Cerebellar nuclear complex (tissue), 1 donor: ENCODE measurements at places on chromosomes 3 and 15.

DNA sequence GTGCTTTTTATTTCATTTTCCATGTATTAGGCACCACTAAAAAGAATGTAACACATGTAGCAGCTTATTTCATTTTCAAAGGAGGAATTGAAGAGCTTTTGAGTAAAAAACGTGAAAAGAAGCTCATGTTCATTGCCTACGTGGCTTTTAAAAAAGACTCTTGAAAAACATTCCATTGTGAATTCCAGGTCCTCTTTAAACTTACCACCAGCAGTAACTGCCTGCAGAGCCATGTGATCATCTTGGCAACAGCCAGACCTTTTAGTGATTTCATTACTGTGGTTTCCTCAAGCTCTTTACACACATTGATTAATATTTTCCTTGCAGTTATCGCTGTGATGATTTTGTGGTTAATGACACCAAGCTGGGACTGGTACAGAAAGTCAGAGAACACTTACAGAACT is 43.8 kb upstream of the FBXL22 start:
- no peak for DNase-seq

DNA sequence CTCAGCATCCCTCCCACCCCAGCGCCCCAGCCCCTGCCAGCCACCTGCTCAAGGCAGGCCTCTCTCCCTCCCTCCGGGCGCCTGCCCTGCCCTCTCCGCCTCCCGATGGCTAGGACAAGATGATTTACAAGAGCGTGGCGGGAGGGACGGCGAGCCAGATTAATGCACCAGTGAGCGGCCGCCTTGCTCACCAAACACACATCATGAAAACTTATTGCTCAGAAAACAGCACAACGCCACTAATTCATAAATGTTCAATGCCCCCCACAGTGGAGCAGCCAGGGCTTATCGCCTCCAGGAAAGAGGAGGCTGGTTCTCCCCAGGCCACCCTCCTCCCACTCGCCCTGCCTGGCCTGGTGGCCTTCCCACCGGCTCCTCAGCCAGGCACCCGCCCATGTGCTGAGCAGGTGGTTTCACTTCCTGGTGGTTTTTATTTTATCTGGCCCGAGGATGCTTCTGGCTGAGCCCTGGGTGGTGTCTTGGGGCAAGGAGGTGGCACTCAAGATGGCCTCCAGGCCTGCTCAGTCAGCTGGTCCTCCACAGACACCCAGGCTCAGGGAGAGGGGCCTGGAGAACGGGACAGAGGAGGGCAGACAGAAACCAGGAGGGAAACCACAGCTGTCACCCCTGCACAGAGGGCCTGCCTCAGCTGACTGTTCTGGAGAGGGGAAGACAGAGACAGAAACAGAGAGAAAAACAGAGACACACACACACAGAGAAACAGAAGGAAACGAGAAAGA is 284.9 kb downstream of the UACA start:
- no peak for DNase-seq

- no peak for DNase-seq
Measured at GRCh38 chr3:11820531-11821041, 26.1 kb downstream of the TAMM41 start.

- no peak for DNase-seq
Measured at GRCh38 chr3:165854696-165855095, 17.5 kb upstream of the BCHE start.

- DNase-seq, result no peak
Measured at GRCh38 chr3:194255252-194256039, 95.7 kb downstream of the CPN2 start.

GRCh38 chr3:61460636-61461035 is 100.7 kb upstream of the PTPRG start:
- no peak for DNase-seq

- DNase-seq, result no peak
Measured at GRCh38 chr3:139105154-139105702, 60.5 kb upstream of the PRR23C start.

DNA sequence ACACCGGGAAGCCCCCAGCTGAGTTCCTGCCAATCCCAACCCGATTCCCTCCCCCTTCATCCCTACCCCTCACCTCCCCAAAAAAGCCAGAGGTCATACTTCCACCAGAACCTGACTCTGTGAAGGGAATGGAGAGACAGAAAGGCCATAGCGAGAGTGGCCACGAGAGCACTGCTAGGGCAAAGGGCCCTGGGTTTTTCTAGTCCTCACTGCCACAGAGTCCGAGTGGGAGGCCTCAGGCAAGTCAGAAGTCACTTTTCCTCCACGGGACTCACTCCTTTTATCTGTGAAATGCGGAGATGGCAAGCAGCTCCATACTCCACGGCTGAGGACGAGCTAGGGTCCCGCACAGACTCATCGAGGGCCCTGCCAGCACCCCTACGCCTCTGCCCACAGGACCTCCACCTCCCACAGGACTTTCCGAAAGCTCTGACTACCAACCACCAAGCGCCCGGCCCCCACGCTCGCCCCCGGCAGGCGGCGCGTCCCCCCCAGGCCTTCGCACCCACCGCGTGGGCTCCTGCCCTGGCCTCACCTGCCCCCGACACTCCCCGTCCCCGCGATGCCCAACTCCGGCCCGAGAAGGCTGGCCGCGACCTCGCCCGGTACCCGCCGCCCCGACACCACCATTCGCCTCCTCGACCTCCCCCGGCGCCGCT is 792 bp downstream of the ATP13A3 start:
- DNase-seq, result no peak

GRCh38 chr3:169607949-169608348 is 55.6 kb downstream of the MECOM start:
- DNase-seq, result no peak

DNA sequence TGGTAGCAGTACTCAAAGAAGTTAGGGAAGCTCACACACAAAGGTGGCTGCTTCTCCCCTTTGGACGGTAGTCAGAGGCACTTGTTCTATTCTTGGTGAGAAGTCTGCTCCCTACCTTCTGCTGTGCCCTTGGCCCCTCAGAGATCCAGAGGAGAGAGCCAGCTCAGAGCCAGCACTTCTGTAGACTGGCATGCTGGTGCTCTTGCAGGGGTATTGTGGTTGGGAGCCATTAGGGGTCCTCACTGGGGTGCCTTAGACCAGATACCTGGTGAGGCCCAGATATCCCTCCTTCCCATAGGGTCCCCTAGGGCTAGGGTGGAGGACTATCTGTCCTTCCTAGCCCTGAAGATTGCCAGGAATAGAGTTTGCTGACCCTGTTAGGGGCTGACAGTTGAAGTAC is 140.6 kb downstream of the EEFSEC start:
- DNase-seq, result no peak

DNA sequence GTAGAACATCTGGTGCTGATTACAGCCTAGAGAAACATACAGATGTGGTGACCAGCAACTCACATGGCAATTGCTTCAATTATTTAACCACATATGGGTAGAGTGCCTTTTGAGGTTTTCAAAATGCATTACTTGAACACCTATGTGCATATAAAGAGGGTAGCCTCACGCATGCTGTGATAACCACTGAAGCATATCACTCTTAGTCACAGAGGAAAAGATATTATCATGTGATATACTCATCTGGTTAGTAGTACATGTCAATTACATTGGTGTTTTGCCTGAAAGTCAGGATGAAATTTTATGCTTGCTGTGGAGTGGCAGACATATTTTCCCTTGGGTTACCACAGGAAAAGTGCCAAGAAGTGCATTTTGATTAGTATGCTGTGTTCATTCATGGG is 459.3 kb upstream of the AGTR1 start:
- DNase-seq, result no peak

- DNase-seq, result no peak
Measured at GRCh38 chr3:27451251-27451650, 32.9 kb downstream of the SLC4A7 start.

DNA sequence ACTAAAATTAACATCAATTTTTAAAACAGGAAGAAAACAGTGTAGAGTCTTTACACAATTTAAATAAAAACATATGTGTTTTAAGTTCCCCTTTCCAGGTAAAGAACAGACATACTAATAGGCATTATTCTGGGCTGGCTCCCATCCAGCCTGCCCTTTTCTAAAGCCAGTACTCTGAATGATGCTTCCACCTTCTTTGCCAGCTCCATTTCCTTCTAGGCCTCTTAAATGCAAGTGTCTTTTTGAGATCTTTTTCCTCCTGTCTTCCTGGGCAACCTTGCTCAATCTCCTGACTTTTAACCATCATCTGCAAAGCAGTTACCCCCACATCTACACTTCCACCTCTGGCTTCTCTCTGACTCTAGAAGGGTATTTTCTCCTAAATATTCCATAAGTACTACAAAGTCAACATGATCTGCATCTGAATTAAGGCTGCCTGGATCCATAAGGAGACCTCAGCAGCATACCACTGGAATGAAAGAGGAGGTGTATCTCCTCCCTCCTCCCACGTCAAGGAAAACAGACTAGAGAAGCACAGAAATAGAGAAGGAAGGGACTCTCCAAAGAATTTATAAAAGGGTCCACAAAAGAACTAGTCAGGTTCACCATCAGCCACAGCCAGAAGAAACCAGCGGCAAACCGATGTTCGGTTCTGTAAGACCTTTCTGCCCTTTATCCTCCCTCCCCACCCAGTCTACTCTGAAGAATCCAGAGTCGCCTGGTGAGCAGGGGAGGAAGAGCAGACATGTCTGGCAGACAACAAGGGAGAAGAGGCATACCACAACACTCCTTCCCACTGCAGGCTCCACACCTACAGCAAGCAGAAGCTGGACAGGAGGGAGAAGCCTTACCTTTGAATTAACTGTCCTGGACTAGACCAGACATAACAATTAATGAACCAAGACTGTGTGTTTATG is 47.1 kb downstream of the GOLIM4 start:
- no peak for DNase-seq

GRCh38 chr3:111810909-111811308 is 48.2 kb upstream of the PHLDB2 start:
- no peak for DNase-seq

DNA sequence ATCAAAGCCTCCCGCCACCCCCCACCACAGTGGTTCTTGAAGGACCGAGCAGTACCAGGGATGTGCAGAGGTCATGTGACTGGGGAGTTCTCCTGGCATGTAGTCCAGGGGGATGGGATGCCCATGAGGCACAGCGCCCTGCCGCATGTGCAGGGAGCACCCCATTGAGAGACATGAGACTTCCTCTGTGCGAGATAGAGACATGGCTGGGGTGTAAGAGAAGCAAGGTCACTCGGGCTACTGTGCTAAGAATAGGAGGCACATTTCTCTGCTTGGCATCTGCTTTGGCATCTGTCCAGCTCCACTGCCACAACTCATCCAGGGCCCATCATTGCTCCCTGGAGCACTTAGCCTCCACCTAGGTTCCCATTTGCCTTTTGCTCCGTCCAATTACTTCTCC is 2.4 kb upstream of the CYP1A1 start:
- DNase-seq, result no peak

- no peak for DNase-seq
Measured at GRCh38 chr15:100847194-100847593, 32.4 kb upstream of the ALDH1A3 start.

GRCh38 chr3:197224034-197224444 is 74.4 kb downstream of the DLG1 start:
- DNase-seq, result no peak

GRCh38 chr3:182136008-182136910 is 424.5 kb downstream of the SOX2 start:
- DNase-seq, result no peak

GRCh38 chr3:196740481-196741248 is 1.0 kb downstream of the PAK2 start:
- DNase-seq, result no peak

DNA sequence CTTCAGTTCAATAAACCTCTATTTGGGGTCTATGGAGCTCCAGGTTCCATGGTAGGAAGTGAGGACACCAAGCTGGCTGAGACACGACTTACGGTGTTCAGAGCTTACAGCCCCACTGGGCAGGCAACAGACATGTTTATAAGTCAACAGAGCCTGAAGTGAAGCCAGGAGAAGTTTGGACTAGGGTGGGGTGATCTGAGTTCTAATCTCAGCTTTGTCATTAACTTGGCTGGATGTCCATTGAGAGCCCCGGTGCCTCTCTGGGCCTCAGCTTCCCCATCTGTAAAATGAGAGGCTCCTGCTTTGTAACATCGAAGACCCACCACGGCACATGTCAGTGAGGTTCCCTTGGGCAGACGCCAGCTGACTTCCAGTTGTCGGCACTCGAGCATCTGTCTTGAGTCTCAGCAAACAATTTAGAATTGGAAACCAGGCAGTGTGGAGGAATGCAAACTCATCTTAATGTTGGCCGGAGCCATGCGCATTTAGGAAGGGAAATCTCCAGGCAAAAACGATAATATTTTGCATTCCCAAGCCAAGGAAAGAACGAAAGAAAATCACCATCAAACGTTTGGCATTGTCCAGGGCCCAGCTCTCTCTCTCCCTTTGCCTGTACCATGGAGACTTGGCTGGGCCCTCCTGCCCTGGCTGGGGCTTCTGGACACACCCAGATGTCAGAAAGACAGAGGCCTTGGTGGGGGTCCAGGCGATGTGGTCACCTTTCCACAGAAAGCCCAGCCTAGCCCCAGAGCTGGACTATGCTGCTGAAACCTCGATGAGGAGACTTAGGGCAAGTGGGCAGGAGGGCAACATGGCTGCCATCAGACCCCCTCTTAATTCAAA is 18.4 kb downstream of the ITGA11 start:
- no peak for DNase-seq

DNA sequence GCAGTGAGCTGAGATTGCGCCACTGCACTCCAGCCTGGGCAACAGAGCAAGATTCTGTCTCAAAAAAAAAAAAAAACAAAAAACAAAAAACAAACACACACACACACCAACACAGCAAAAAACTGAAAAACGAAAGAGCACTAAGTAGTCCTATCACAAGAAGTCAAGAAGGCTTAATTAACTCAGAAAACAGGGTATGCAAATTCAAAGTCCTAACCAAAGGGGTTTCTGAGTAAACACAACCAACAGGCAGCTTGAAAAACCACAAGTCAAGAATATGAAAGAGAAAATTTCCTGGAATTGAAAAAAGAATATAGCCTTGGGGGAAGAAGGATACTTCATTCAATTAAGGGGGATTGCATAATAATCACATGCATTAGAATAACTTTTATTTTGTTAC is 37.7 kb upstream of the PARP14 start:
- DNase-seq, result no peak

DNA sequence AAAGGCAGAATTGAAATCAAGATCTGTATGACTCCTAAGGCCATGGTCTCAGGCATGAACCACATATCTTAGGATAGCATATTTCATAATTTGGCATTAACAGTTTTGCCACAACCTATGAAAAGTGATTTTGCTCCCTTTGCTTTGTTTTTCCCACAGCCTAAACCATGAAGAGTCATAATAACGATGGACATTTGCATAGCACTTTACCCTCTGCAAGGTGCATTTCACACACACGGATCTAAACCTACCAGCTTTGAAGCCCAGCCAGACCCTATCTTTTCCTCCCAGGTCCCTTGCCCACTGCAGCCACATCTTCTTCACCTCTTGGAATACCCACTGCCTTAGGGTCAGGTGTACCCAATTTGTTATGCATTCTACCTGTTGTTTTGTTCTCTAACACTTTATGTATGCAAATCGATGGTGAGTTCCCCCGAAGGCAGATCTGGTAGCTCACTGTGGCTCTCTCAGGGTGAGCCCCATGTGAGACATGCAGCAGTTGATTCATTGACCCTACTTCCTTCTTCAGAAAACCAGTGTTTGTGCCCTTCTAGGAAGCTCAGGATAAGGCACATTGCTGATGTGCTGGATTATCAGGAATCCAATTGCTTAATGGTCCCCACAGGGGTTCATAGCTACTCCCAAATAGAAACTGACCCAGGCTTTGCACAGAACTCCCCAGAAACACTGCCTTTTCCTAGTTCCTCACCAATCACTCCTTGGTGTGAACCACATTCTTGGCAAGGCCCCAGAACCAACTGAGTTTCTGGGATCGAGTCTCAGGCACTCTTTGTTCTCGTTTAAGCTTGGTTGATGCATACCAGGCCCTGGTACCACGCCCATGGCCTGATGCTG is 8.7 kb downstream of the ARHGAP31 start:
- DNase-seq, result no peak
